ENCODE measurements at places on chromosomes 1 and 21. TPM values are rescaled to one million over a fixed set of nuclear protein-coding genes. Genes with fewer than 3 reads are reported as not detected.
A peak's percentile ranks its signal among the peaks of the same experiment; 100 is the strongest.

SFN gene
- 0.99 TPM for total RNA-seq

HES2 gene
- 0.22 TPM for total RNA-seq

DNA sequence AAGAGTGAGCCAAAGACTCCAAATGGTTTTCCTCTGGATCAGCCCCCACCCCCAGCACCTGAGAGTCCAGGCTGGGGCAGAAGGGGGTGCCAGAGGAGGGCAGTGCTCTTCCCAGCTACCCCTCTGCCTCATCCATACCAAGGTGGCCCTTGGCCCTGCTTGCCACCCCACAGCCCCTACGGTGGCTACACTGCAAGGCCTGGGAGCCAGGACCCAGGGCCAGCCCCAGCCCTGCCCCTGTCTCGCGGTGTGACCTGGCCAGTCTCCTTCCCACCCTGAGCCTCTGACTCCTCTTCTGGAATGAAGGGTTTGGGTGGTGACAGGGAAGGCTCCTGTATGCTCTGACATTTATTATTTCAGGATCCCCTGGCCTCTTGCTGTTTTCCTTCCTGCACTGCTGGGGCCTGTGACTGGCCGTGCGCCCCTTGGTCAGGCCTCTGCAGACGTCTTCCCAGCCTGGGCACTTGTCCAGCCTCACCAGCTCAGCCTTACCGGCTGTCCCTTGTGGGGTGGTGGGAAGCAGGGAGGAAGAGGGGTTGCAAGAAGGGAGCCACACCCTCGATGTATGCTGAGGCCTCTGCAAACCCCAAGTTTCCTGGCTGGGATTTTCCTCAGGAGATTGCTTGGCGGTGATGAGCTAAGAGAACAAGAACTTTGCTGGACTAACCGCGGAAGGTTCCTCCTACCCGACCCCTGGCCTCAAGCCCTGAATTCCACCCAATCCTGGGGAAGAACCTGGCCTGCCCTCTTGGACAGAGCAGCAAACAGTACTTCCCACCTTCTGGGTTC, 13.5 kb downstream of the ASAP3 start:
- H3K27me3 ChIP-seq: no peaks in the 10 kb centered on the region
- H3K4me1 ChIP-seq: peaks cover 10% of the 10 kb centered on the region
- DNase-seq: no peak

DNA sequence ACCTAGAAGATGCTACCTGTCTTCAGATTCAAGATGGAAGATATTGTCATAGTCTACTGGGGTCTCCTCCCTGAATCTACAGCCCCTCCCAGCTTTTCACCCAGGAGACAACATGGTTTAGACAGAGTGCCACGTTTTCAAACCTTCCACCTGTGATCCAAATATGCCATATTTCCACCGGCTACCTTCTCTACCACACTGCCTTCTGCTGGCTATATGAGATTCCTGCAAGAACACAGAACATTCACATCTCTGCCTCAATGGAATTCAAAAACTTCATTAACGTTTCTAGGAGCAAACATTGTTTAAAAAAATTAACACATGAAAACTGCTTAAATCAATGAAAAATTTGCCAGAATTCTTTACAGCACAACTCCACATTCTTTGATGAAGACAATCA, 12.9 kb upstream of the LELP1 start:
- H3K27me3 ChIP-seq: no peaks in the 10 kb centered on the region
- no peak for DNase-seq
- no peak overlapping the region for H3K27ac ChIP-seq
- H3K36me3 ChIP-seq: no peaks in the 10 kb centered on the region

- no peaks in the 10 kb centered on the region for H3K27me3 ChIP-seq
- peaks cover 5% of the 10 kb centered on the region for H3K4me1 ChIP-seq
- no peaks in the 10 kb centered on the region for H3K36me3 ChIP-seq
- no peak overlapping the region for H3K4me3 ChIP-seq
- no peak for DNase-seq
- no peak overlapping the region for H3K27ac ChIP-seq
These were observed 38.4 kb downstream of the SLC66A1 start for GRCh38 chr1:19350566-19350965.

- no peaks in the 10 kb centered on the region for H3K27me3 ChIP-seq
- DNase-seq: peak; percentile 67
- peaks cover 14% of the 10 kb centered on the region for H3K36me3 ChIP-seq
- no peak overlapping the region for H3K4me3 ChIP-seq
- no peak overlapping the region for H3K27ac ChIP-seq
These were observed 27.5 kb downstream of the SLC2A1 start for GRCh38 chr1:42931108-42931539.

DNA sequence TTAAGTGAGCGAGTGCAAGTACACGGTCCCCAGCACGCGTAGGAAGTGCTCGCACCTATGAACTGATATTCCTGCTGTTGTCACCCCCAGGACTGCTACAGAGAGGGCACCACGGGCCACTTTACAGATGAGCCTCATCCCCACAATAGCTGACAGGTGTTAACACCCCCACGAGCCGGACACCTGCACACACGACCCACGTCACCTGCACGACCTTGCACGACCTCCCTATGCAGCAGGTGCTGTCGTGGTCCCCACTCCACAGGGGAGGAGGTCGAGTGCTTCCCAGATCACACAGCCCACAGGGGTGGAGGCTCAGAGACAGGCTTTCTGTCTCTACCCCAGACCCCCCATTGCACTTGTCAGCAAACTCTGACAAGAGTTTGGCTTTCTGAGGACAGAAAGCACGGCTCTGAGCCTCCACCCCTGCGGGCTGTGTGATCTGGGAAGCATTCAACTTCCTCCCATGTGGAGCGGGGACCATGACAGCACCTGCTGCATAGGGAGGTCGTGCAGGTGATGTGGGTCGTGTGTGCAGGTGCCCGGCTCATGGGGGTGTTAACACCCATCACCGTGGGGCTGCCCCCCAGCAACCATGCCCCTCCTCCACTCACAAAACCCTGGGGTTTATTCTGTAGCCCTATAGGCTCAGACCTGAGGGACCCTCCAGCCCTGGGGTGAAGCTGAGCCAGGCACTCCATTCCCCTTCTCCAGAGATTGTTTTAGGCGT, 80.8 kb downstream of the MATN1 start:
- H3K27ac ChIP-seq: no peak overlapping the region
- H3K27me3 ChIP-seq: no peaks in the 10 kb centered on the region
- no peak for DNase-seq
- H3K36me3 ChIP-seq: no peaks in the 10 kb centered on the region

- H3K36me3 ChIP-seq: peaks cover 12% of the 10 kb centered on the region
- H3K27me3 ChIP-seq: no peaks in the 10 kb centered on the region
- peak; percentile 73 for DNase-seq
- no peak overlapping the region for H3K27ac ChIP-seq
- no peak overlapping the region for H3K4me3 ChIP-seq
These were observed 24.1 kb downstream of the GPR3 start for GRCh38 chr1:27416387-27417111.

ITSN1 gene
- total RNA-seq: 103 TPM

DNA sequence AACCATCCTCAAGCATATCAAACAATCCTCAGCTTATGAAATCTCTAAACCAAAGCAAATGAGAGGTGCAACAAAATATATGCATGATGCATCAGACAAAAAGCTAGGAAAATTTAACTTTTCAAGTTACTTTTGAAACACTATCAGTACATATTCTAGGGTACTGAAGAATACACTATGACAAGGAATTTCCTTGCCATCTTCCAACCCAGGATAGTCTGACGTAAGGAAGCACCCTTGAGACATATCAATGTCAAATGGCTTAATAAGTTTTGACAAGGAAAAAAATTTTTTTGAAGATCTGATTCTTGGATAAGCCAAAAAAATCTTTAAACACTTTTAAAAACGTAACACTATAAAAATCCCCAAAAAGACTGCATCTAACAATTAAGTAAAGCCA, 64.9 kb downstream of the KIFAP3 start:
- H3K27ac ChIP-seq: no peak overlapping the region
- H3K36me3 ChIP-seq: no peaks in the 10 kb centered on the region
- no peaks in the 10 kb centered on the region for H3K27me3 ChIP-seq
- H3K4me3 ChIP-seq: no peak overlapping the region

DNA sequence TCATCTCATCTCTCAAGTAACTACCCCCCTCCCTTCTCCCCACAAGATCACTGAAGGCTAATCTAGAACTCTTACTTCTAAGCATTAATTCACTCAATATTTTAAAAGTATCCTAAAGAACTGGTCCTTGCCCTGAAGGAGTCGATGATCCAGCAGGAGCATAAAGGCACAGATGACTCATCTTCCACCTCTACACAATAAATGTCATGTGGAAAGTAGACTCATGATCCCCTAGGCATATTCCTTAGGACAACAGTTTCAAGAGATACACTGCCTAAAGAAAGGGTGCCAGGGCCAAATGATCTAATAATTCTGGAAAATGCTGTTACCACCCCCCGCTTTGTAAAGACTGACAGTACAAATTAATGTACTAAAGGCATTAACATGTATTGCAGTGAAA, 85.8 kb upstream of the DIRAS3 start:
- H3K36me3 ChIP-seq: no peaks in the 10 kb centered on the region
- no peak overlapping the region for H3K4me3 ChIP-seq
- H3K4me1 ChIP-seq: peaks cover 8% of the 10 kb centered on the region
- DNase-seq: no peak
- no peaks in the 10 kb centered on the region for H3K27me3 ChIP-seq
- no peak overlapping the region for H3K27ac ChIP-seq

All from neural progenitor cell (in vitro differentiated cells).